T-helper 1 cell (primary cell): ENCODE measurements at places on chromosomes 6 and 20.

- no peak for DNase-seq
These were observed 93.8 kb upstream of the MARCKS start for GRCh38 chr6:113763311-113763766.

GRCh38 chr6:53244958-53245357, 96.3 kb upstream of the GCM1 start:
- DNase-seq = no peak

DNA sequence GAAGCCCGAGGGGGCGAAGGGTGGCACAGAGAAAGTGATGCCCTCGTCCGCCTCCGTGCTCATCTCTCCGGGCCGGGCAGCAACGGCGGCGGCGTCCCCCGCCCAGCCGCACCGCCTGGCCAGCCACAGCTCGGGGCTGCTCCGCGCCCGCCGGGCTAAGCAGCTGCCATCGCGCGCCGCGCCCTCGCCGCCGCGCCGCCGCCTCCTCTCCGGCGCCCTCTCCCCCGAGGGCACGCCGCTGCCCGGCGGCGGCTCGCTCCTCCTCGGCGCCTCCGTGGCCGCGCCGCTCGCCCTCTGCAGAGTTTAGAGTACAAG, 225 bp downstream of the MAP3K5 start:
- DNase-seq = no peak

- DNase-seq = no peak
These were observed 16.8 kb downstream of the RPL7L1 start for GRCh38 chr6:42896178-42896719.

- no peak for DNase-seq
These were observed 171.0 kb upstream of the CCN2 start for GRCh38 chr6:132122176-132122575.

DNA sequence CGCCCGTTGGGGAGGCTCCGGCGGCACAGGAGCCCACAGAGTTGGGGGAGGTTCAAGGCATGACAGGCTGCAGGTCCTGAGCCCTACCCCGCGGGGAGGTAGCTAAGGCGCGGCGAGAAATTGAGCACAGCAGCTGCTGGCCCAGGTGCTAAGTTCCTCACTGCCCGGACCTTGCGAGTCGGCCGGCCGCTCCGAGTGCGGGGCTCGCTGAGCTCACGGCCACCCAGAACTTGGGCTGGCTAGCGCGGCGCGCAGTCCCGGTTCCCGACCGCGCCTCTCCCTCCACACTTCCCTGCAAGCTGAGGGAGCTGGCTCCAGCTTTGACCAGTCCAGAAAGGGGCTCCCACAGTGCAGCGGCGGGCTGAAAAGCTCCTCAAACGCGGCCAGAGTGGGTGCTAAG, 23.9 kb upstream of the KIF13A start:
- DNase-seq = no peak

DNA sequence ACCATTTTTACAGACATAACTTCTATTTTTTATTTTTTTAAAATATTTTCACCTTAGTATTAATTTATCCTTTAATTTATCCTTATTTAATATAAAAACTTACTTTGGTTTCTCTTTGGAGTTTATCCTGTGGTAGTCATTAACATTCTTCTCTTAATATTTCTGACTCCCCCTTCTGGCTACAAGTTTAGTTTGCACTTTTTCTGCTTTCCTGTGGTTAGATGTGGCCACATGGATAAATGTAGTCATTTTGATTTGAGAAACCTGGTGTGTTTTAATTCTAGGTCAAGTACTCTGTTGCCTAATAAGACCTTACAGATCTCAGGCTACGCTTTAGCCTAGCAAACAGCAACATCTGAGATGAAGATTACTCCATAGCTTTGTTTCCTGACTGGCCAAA, 1187.5 kb downstream of the HACE1 start:
- no peak for DNase-seq

GRCh38 chr6:109701774-109702173, 10.7 kb downstream of the FIG4 start:
- DNase-seq = no peak

DNA sequence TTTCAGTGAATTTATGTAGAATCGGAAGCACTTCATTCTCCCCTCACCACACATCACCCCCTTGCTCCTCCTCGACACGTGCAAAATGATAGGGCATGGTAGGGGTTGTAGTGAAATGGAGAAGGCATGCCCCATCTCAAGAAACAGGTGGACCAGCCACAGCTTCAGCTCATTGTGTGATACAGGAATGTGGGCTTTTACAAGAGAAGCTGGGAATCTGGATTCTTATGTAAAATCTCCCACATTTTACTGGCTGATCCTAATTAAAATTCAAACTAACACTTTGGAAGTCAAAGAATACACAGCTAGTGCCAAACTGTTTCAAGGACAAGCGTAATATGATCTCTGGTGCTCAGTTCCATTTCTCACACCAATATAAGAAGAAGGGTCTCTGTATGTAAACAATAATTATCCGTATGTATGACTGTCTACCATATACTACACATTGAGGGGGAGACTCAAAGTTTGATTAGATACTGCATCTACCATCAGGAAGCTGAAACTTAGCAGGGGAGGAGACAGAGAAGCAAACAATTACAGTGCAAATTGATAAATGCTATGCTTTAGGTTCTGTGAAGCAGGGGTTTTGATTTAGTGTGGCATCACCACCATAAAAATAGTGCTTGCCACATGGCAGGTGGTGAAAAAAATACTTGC, 24.3 kb upstream of the KIAA0408 start:
- DNase-seq = no peak

DNA sequence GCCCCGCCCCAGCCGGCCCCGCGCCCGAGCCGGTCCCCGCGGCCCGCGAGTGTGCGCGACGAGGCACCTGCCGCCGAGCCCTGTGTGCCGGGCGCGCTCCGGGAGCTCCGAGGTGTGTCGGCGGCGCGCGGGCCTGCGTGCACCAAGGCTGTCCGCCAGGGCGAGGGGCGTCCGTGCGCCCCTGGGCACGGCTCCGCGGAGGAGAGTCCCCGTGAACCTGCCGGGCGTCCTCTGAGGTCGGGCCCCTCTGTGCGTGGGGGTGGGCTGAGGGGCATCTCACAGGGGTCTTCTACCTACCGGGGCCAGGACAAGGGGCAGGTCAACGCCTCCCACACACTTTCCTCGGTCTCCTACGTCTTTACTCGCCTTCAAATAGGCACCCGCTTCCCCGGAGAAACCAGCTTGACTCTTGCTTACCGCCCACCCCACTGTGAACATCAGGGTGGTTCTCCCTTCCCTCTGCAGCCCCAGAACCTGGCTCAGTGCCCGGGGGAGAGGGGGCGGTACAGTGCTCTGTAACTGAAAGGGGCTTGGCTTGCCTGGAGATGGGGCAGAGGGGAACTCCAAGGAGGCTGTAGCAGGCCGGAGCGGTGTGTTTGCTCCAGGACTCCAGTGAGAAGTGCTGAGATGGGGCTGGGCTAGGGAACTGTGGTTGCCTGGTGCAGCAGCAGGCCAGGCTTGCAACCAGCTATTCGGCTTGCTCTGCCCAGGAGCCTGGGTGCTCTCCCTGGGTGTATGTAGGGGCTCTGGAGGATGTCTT, at the start of gene SAMD10:
TSS of gene SAMD10 (minus strand) at position 86 of the 760 bp plus-strand sequence. CDS start 175 bp downstream, outside the sequence.
- peak; percentile 67 for DNase-seq

GRCh38 chr6:153207006-153207405, 75.9 kb upstream of the RGS17 start:
- DNase-seq = no peak

DNA sequence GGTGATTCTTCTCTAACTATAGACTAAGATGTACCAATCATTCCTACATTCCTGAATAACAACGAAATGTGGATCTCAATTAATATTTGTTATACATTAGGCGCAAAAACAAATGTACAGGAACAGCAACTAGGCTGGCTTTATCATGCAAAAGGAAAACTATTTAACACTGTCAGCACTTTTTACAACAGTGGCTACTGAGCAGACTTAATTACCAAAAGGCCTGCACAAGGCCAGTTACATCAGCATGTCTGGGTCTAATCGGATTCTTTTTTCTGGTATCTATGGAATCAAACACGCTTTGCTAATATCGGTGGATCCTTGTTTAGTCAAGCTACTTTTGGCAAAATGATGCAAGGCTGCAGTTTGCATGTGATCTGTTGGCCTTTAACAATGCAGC, 176.5 kb downstream of the UBE3D start:
- no peak for DNase-seq

DNA sequence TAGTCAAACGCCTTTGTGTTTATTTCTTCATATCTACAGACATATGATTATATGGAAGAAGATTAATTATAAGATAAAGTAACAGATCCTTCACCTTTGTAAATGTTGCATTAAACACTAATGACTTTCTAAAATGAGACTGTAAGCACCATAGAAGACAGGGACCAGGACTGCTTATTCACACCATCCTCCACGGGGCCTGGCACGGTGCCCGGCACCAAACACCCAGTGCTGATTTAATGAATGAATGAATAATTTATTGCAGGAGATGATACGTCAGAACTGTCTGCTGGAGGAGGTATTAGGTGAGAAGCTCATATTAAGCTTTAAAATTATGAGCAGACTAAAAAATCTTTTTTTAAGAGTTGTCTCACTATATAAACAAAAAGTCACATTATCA, 88.3 kb downstream of the SLX4IP start:
- DNase-seq = no peak

- DNase-seq = no peak
These were observed 77.2 kb downstream of the MDGA1 start for GRCh38 chr6:37620519-37620918.

- no peak for DNase-seq
These were observed 40.3 kb upstream of the ARMC2 start for GRCh38 chr6:108807928-108808327.

- no peak for DNase-seq
These were observed 3.2 kb downstream of the GNAS start for GRCh38 chr20:58855506-58856389.

GRCh38 chr6:66638099-66638498, 931.1 kb upstream of the EYS start:
- no peak for DNase-seq
